ENCODE measurements at places on chromosomes 3 and 15.

DNA sequence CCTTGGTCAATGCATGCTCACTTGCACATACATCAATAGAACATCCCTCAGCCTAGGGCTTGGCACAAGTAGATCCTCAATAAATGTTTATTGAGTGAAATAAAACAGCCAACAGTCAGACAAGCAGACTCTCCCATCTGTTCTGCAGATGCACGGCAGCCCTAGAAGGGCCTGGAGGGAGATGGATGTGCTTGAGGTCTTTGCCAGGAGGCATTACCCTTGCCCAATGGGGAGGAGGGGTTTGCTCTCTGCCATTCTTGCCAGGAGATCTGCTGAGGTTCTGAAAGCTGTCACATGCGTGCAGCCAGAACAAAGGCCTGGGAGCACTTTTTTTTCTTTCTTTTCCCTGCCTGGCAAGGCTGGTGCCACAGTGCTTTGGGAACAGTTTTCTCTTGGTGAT lies 349.3 kb upstream of the THRB start:
- no peak for DNase-seq

- DNase-seq: no peak
Observed at GRCh38 chr3:171269542-171269941, 190.7 kb downstream of the TNIK start.

DNA sequence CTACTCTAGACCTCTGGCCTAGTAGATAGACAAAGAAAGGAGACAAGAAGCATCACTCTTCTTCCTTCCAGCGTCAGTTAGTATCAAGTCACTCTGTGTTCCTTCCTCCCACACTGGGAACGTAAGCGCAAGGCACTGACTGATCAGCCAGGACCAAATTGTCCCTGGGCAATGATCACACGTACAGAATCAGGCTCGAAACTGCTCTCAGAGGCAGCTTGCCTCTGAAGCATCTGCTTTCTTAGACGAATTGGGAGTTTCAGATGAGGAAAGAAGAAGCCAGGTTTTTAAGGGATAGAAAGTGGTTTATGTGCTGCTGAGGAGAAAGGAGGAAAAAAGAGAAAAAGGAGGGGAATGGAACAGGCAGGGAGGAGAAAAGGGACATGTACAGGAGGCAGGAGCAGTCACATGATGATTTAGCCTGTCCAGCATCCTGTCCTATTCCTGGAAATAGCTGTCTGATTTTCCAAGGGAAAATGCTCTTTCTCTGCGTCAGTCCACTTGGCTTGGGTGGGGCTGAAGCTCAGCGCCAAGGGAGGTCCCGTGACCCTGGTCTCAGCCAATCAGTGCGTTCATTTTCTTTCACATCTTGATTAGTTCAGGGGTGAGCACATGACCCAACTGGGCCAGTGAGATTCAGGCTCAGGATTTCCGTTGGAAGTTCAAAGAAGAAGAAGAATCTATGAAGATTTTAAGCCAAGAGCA lies 102.0 kb upstream of the PRICKLE2 start:
- DNase-seq: no peak

DNA sequence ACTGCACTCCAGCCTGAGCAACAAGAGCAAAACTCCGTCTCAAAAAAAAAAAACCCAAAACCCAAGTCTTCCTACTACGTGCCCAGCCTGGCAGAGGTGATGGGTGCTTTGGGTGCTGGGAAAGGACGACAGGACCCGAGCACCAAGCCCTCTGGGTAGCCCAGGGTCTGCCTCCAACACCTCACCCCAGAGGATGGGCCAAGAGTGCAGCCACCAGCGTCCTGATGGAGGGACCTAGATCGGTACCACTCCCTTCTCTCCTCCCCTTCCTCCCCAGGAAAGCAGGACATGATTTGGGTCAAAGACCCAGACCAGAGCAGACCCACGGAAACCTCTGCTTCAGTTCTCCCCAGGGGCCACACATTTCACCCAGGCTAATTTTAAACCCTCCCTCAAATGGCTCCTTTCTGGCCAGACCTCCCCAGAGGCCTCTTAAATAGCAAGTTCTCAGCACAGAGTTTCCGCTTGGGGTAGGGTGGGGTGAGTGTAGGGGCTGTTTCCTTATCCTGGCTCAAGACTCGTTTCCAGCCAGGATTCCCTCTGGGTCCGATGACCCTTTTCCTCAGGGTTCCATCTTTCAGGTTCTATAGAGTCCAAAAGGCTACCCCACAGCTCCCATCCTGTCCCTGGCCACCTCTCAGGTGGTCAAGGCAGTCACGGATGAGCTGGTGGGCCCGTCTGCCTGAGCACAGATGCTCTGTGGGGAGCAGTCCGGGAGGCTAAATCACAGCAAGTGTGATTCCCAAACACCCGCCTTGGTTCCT lies 20.5 kb downstream of the RBPMS2 start:
- DNase-seq: no peak

DNA sequence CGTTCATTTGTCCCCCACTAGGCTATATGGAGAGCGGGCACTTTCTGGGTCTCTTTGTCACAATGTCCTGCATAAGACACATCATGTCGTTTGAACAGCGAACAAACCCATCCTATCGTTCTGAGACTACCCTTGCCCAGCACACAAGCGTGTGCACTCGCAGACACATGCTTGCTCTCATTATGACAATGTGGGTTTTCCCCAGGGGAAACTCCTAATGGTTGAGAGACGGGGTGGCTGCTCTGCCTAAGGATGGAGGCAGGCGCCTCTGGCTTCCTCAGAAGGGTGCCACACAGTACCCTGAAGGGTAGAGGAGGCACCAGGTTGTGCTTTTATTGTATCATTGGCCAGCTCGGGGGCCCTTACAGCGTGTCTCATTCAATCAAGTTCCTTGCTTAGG lies 51.0 kb upstream of the MYZAP start:
- DNase-seq: no peak

Measured in central memory CD4-positive, alpha-beta T cell (primary cell).